ENCODE measurements at places on chromosomes 12 and 14.

- no peak for DNase-seq
Measured at GRCh38 chr12:13177906-13178305, 18.6 kb upstream of the EMP1 start.

- no peak for DNase-seq
Measured at GRCh38 chr12:106086696-106087095, 52.1 kb downstream of the NUAK1 start.

DNA sequence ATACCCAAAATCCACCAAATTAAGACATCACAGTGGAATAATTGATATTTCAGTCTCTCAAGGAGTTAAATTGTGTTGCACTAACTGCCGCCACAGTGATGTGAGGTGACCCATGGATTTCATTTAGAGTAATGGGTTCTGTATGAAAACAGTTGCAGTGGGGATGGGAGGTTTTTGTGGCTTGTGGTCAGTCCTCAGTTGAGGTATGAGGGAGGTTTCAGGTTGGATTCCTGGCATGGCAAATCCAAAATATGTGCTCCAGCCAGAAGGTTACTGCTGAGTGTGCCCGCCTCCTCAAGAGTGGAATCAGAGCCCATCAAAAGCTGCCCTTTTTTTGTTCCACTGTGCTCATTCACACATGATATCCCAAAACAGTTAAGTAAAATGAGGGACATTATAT is 487.1 kb downstream of the EGLN3 start:
- DNase-seq = no peak

DNA sequence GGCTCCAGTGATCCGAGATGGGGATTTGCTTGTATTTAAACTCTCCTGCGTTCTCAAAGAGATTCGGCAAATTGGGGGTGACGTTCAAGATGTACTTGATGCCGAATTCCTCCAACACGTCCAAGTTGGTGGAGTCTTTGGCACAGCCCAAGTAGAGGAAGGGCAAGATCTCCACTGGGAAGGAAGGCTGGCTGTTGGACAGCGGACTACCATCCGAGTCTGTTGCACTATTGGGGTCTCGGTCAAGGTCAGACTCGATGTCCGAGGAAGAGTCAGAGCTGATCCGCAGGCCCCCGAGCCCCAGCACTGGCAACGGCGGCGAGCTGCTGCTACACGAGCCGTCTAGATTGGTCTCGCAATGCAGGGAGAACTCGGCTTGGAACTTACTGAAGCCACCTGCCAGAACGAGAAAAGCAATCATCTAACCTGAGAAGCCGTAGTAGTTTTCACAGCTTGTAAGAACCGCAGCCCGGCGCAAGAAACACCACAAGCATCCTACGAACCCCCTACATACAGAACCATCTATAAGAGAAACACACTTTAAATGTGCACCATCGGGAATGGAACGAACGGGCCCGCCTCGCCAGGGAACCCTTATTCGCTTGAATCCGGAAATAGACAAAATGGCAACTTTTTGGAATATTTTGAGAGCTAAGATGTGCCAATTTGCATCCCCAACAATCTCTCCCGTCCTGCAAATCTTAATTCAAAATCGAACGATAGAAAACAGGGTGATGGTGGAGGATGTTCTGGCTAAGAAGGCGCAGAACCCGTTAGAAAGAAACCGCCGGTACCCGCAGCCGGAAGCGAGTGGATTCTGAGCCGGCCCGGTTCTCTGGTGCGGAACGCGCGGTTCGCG is 1.4 kb downstream of the DUSP6 start:
- DNase-seq = peak; percentile 24

DNA sequence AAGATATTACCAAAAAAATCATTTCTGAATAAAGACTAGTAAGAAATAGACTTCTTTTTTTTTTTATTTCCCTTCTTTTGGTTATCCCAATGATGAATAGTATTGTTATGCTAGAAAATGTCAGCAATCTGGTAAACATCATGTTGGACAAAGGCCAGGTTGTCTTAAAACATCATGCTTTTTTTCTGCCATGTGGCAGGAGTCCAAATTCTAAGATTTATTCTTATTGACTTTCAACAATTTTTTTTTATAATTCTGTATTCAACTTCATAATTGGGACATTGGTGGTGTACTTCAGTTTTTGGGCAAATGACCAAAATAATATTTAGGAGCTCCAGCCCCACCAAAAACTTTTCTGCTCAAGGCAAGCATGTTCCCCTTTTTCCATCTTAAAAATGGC is 10.5 kb downstream of the DCN start:
- DNase-seq = no peak

GRCh38 chr14:39322807-39323206 is 89.1 kb downstream of the MIA2 start:
- no peak for DNase-seq

- DNase-seq = no peak
Measured at GRCh38 chr12:52787324-52788191, 8.4 kb downstream of the KRT3 start.

DNA sequence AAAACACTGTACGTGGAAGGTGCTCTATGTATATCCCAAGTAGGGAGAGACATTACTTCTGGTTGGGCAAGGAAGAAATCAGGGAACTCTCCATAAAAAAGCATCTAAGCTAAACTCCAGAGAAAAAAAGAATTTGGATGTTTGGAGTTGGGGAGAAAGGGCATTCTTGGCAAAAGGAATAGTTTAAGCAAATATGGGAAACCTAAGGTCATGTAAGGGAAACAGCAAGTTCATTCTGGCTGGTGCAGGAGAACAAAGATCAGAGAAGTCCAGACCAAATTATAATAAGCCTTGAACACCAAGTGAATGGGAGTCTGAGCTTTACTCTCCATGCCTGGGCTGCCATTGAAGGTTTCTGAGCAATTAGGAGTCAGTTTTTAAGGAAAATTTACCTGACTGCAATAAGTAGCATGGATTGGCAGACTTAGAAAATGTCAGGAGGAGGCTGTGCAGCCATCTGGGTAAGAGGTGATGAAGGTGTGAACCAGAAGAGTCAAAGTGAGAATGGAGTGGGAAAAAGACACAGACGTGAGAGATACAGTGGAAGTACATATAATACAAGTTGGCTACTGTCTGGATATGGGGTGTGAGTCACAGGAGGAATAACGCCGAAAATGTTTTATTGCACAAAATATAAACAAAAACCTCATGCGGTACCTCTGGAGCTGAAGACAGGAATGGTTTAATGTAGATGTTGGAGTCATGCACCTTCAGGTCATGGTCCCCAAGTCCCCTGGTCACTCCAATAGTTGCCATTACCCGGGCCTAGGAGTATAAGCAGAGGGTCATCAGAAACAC is 222.6 kb downstream of the MON2 start:
- no peak for DNase-seq

- DNase-seq = no peak
Measured at GRCh38 chr12:93979189-93979588, 169.2 kb upstream of the PLXNC1 start.

DNA sequence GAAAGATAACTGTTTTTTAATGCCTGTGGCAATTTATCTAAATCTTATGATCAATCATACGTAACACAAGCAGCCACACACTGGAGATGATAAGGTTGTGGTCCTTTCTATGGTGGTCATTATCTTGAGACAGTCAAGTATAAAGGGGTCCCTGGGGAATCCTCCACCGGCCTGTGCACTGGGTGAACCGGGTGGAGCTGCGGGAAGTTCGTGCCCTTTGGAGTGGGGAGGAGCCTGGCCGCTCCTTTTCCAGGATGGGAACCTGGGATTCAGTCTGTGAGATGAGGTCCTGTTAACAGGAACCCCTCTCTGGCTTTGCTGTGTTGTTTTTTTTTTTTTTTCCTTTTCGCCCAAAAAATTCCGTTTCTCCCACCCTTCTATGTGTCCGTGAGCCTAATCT is 167.5 kb upstream of the RPL10L start:
- no peak for DNase-seq

- no peak for DNase-seq
Measured at GRCh38 chr14:71588576-71589215, 343.5 kb upstream of the RGS6 start.

DNA sequence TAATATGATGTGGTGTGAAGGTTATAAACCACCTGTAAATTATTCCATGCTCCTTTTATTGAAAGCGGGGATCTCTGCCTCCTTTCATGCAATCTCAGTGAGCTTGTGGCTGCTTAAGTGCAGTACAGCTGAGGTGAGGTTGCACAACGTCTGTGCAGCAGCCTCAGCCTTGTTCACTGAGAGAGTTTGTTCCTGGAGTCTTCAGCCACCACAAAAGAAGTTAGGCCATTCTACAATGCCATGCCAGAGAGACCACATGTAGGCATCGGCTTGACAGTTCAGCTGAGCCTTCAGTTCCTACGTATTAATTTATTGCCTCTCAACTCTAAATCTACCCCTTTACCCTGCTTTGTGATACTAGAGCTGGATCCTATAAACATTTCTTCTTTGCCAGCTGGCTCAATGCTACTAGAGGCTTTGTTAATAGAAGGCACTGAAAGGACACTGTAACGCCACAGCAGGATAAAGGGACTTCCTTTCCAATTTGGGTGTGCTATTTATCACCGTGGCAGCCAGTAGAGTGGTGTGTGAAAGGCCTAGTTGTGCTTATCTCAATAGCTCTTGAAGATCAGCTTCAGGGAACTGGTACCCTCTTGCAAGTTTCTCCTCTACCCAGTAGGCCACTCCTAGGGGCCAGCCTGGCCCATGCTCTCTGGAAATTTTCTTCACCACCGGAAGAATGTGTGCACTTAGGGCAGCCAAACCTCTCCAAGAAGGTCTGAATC is 337.7 kb downstream of the IPO8 start:
- DNase-seq = no peak

- no peak for DNase-seq
Measured at GRCh38 chr12:53196486-53196885, 10.6 kb downstream of the ITGB7 start.

DNA sequence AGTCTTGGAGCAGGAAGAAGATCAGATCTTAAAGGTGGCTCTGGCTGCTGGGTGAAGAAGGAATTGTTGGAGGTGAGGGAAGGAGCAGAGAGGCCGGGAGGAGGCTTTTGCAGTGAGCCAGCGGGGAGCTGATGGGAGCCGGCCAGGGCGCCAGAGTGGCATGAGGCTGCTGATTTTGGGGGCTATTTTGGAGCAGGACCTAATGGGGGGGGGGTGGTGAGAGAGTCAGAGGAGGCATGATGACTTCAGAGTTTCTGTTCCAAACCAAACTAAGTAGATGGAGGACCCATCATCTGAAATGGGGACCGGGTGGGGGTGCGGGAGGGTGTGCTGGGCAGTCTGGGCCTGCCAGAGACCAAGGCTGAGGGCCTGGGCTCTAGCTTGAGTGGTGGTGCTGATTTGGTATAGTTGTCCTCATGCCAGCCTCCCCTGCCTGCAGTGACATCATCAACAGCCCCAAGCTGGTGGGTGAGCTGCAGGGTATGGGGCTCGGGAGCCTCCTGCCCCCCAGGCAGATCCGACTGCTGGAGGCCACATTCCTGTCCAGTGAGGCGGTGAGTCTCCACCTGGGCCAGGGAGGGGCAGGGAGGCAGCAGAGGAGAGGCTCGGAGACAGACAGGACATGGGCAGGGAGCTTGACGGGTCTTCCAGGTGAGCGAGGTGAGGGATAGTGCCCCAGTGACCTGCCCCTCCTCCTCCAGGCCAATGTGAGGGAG is 6.2 kb downstream of the TNFAIP2 start:
- no peak for DNase-seq

DNA sequence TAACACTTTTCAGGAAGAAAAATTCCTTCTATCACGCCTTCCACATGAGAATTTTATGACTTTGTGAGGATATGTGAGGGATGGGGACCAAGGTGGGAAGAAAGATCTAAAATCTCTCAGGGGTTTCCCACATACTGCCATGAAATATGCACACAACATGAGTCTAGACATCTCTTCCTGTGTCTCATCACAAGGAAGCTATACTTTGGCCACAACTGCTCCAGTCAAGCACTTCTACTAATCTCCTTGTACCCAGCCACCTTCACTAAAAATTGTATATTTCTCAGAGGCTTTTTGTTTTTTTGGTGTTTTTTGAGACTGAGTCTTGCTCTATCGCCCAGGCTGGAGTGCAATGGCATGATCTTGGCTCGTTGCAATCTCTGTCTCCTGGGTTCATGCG is 3.2 kb downstream of the OSBPL8 start:
- no peak for DNase-seq

DNA sequence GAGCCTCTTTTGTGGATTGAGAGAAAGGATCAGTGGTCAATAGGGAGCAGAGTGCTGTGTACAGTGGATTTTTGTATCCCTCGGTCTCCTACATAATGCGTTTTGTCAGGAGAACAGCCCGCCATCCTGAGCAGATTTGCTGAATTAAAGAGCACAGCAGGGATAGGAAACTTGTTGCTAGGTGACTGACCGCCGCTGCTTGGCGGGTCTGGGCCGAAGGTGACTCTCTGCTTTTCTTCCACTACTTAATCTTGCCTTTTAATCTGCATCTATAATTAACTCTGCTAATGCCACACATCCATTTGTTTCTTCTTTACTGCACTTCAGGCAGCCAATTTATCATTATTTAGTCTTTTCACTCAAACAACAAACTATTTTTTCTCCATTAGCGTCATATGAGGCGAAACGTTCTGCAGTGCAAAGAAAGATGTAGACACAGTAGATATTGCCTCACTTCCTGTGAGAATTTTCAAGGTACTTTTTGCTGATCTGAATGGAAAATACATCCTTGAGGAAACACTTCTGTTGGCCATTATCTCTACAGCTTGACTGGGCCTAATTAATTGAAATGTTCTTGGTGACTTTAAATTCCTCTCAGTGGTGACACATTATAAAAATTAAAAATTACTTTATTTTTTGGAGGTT is 108.0 kb downstream of the PPM1A start:
- DNase-seq = no peak

DNA sequence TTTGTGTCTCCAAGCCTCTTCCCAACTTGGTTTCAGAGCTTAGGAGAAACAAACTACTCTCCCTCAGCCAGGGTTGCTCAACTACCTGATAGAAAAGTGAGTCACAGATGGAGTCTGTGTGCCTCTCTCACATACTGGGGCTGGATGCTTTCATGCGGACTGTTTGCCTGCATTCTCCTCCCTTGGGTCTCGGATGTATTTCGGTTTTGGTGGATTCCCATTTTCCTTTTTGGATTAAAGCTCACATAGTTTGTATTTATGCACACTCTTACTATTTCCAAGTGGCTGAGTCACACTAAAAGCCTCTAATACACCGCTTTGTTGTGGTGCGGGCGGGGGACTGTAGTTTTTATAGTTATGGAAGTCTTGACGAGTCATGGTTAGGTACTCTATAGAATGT is 505.4 kb downstream of the LRFN5 start:
- no peak for DNase-seq

GRCh38 chr14:51616724-51617409 is 34.8 kb upstream of the FRMD6 start:
- no peak for DNase-seq
